ENCODE measurements at places on chromosomes 12 and 14.

- no peak for DNase-seq
These were observed 2.4 kb downstream of the MLF2 start for GRCh38 chr12:6750506-6750905.

GRCh38 chr12:86601550-86602308 lies 345.5 kb upstream of the MGAT4C start:
- no peak for DNase-seq

DNA sequence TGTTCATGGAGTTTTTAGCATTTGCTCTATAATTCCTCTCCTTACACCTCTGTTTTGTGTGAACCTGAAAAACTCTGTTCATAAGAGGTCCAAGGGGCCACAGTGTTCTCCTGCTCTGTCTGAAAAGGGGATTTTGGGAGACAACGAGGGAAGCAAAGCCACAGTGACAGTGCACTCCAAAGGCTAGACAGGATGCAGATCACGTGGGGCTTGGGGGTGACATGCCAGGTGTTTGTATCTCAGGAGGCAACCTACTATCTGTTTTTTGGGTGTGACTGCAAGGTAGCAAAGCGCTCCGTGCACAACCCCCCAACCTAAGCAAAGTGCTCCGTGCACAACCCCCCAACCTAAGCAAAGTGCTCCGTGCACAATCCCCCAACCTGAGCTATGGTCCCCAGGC lies 5.1 kb upstream of the CHD4 start:
- DNase-seq = no peak

- no peak for DNase-seq
These were observed 87.6 kb upstream of the PRB2 start for GRCh38 chr12:11482955-11483354.

DNA sequence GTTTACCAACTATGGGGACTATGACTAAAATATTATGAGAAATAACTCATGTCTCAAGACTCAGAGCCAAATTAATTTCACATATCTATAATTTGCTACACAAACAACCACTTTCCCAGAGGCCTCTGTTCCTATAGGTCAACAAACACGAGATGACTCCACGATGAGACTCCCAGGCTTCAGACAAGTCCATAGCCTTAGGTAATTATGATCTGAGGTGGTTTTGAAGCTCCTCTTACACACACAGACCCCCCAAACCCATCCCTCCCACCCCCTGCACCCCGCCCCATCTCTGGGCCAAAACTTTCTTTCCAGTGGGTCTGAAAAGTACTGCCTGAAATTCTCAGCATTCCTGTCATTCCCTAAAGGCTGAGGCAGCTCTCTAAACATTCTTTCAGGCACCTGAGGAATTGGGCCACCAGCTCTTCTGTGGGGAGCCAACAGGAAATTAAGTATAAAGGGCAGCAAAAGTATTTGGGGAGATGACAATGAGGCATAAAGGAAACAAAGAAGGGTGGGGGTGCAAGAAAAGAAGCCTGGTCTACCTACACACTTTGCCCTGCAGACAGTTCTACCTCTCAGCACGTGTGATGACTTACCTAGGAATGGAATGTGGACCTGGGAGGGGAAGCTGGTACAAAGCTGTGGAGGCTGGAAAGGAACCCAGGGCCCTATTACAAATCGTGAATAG lies 143.6 kb downstream of the PAWR start:
- DNase-seq = no peak

DNA sequence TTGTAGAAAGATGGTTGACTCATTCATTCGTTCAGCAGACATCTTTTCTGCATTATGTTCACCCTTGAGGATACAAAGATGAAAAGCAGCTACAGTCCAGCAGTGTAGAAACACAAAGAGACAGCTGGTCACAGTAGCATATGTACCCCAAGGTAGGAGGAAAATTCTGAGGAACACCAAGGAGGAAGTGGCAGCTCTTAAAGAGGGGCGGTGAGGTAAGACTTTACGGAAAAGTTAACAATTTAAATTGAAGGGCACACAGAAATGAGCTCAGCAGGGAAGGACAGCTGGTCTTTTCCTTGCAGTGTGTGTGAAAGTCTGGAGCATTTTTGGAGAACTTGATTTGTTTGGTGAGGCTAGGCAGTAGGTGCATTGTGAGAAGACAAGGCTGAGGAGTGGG lies 3.5 kb downstream of the SLC35E3 start:
- no peak for DNase-seq

DNA sequence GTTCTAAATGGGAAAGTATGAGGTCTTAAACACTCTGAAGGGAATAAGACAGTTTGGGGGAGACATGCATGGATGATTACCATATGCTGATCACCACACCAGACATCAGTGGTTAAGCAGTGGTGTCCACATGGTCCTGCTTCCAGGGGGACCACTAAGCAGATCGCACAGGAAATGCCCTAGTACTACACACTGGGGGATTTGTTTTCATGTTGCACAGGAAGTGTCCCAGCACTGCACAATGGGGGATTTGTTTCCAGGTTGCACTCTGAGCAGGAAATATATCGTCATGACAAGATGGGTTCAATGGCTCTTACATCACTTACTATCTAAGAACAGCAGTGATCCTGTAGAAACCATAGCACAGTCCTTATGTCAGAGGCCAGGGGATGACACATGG lies 245.5 kb downstream of the BCL11B start:
- DNase-seq = no peak

GRCh38 chr14:67468378-67468730 lies 20.2 kb downstream of the TMEM229B start:
- DNase-seq = no peak

DNA sequence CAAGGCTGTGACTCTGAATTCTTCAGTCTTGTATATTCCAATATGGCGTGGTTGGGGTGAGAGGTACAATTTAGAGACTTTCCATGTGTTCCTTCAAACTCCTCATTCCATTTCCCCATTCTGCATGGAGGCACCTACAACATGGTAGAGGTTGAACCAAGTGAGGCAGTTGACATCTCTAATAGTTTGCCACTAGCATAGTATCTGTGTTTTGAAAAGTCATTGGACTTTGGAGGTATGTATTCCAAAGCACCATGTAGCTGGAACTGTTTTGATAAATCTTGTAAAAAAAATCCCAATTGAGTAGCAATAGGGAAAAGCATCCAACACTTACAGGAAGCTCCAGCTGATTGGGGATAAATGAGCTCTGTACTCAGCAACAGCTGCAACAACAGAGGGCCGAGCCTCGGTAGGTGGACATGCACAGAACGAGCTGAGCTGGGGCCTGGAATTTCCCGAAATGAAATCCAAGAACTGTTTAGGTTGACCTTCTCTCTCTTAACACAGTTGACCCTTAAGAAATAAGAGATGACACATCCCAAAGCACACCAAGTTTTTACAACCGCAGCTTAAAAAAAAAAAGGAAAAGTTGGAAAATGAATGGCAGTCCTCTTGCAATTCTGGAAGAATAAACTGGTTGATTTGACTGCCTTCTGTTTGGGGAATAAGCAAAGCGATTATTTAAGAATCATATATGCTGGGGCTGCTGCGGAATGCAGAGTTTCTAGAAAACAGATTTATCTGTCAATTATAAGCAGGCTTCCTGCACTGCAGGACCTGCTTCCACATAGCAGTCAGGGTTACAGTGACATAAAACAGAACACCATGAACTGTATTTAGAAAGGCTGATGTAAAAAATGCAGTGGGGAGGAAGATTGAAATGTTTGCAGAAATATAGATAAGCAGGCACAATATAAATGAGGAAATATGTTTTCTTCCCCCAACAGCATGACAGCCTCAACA lies 194.6 kb upstream of the KRR1 start:
- DNase-seq = no peak

DNA sequence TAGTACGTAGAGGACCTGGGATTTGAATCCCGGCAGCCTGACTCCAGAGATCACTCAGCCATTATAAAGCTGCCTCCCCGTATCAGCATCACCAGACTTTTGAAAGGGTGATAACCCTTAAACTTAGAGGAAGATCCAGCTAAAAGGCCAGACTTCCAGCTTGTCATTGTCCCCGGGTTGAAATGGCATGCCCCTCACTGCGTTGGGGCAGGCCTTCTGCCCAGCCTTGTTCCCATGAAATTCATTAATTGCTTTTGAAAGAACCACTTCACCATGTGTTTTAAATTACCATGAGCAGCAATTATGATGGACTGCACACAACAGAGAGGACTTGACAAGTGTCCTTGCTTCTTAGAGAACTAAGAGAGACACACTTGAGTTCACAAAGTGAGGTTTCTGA lies 269.6 kb upstream of the CRY1 start:
- no peak for DNase-seq

DNA sequence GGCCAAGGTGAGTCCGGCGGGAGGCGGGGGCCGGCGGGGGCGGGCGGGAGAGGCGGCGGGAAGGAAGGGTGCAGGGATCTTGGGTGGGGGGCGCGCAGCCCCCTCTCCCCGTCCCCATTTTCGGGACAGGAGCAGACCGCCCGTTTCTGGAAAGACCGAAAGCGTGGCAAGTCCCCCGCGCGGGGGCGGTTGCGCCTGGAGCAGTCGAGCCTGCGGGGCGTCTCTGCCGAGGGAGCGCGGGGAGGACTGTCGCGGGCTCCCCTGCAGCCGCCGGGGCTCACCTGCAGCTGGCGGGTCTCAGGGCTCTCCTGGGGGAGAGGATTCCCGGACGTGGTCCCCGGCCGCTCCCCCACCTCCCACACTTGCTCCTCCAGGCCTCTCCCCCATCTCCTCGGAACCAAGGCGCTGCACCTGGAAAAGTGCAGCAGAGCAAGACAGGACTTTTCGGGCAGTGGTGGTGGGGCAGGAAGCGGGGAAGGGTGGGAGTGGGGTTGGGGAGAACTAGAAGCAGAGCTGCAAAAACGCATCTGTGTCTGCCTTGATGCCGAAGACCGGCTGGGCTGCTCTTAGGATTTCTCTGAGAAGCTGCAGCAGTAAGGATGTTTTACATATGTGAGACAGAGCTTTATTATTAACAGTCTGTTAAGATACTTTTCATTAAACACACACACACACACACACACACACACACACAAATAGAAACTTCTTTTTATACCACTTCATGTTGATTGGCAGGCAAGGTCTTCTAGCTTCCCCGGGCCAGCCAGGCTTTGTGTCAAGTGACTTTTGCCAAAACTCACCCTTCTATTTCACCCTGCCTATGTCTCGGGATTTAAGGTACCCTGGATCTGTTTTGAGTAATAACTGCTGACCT lies 677 bp downstream of the C12orf75 start:
- no peak for DNase-seq

DNA sequence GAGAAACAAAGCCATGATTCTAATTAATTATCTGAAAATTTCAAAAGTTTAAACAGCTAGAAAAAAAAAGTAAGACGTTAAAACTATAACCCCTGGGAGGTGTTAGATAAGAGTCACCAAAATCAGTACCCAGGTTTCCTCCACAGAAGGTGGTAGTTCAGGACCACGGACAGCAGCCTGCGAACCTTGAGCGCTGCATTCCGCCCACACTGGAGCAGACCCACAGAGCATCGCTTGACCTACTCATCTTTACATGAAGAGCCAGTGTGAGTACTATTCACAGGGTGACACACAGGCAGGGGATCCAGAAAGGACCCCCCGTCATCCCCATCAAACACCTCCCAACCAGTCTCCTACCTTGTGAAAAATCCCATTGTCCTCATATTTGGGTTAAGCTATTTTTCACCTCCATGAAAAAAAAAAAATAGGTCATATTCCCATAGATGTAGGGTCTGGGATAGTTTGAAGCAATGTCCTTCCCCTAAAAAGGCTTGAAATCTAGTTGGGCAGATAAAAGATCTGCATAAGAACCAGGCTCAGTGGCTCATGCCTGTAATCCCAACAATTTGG lies 8.8 kb upstream of the CHGA start:
- DNase-seq = no peak

GRCh38 chr14:92414690-92415445 lies 91.9 kb downstream of the SLC24A4 start:
- no peak for DNase-seq

DNA sequence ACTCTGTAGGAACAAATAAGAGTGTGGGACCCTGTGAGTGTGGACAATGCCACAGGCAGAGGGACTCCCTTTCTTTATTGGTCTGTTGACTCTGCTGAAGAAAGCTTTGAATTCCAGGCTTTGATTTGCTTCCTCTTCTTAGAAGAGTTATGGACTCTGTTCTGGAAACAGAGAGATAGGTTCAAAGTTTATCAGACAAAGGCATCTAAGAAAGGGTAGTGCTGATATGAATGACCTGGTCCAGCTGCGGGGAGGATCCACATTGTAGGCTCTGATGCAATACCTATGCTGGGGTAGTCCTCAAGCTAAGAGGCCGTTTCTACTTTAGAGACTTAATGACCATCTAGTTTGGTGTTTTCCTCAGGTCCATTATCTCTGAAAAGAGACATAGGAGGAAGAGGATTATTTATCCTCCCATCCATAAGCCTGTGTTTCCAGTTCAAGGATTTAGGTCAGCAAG lies 10.7 kb upstream of the IKZF4 start:
- no peak for DNase-seq

GRCh38 chr12:100576331-100577036 lies 3.0 kb downstream of the GAS2L3 start:
- no peak for DNase-seq

- no peak for DNase-seq
These were observed 453.7 kb upstream of the RGS6 start for GRCh38 chr14:71478542-71478941.

DNA sequence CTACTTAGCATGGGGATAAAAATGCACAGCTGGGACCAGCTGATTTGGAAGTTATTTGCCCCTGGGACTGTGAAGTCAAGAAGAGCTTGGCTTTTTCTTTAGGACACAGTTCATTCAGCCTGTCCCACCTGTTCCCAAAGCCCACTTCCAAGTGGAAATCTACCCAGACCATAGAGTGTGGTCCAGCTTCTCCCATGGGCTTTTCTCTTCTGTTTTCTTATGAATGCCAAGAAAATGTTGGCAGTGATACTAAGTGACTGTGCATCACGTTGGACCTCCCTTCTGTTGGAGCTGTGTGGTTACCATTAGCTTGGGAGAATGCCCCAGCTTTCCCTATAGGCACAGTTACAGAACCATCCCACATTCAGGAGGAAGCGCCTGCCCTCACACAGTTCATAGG lies 89.4 kb downstream of the NT5DC3 start:
- no peak for DNase-seq

- DNase-seq = no peak
These were observed 19.3 kb upstream of the SAMD4A start for GRCh38 chr14:54547583-54547982.

- DNase-seq = no peak
These were observed 1922.3 kb upstream of the FLRT2 start for GRCh38 chr14:83607682-83608081.

DNA sequence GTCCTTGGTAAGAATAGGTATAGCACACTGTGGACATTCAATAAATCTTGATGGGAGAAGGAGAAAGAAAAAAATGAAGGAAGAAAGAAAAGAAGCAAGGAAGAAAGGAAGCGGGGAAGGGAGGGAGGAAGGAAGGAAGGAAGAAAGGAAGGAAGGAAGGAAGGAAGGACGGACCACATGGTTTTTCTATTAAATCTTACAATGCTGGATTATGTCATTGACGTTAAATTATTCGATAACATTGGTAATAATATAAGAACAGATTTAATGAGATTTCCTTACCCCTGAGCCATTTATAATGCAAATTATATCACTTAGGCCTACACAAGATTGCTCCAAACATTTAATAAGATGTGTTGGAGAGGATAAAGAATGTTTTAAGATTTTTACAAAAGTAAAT lies 124.9 kb upstream of the SYT1 start:
- DNase-seq = no peak

Data from NCI-H2029 treated with DMSO at 0.1 percent for 48 hours (cell line).